Ovary (tissue), 10 donors: ENCODE measurements at places on chromosomes 2 and 18. TPM values are rescaled to one million over a fixed set of nuclear protein-coding genes. Genes with fewer than 3 reads are reported as not detected.

- no peaks in the 10 kb centered on the region for H3K36me3 ChIP-seq
- H3K27ac ChIP-seq, result no peak overlapping the region
- no peaks in the 10 kb centered on the region for H3K4me1 ChIP-seq
These were observed 6.2 kb downstream of the KCNIP3 start for GRCh38 chr2:95303191-95303919.

DNA sequence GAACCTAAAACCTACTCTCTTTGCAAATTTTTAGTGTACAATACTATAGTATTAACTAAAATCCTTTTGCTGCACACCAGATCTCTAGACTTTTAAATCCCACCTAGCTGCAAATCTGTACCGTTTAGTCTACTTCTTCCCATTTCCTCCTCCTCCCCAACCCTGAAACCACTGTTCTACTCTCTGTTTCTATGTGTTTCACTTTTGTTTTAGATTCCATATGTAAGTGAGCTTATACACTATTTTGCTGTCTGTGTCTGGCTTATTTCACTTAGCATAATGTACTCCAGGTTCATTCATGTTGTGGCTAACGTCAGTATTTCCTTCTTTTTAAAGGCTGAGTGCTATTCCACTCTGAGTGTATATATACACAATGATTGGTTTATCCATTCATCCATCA, 18.4 kb upstream of the DSC2 start:
- H3K27ac ChIP-seq, result no peak overlapping the region
- no peak for DNase-seq
- no peaks in the 10 kb centered on the region for H3K36me3 ChIP-seq
- H3K27me3 ChIP-seq, result no peaks in the 10 kb centered on the region
- no peak overlapping the region for H3K4me3 ChIP-seq

- H3K36me3 ChIP-seq, result no peaks in the 10 kb centered on the region
- H3K4me3 ChIP-seq, result no peak overlapping the region
- H3K27ac ChIP-seq, result no peak overlapping the region
- no peaks in the 10 kb centered on the region for H3K4me1 ChIP-seq
These were observed 43.7 kb downstream of the PAX3 start for GRCh38 chr2:222255090-222255489.

DNA sequence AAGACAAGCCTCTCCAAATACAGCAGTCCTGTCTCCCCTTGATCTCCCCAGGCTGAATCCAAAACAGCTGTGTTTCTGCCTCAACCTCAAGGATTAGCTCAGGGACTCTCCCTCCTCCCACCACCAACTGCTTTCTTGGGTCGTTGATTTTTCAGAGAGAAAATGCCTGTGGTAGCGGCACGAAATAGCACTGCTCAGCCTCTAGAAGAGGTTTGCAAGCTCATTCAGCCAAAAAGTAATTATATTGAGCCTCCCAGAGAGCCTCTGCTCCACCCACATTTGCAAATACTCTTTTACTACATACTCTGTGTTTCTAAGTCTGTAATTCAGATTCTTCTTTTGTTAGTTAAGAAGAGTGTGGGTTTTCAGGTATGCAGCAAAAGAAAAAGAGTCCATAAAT, 396.4 kb upstream of the TNP1 start:
- no peak for DNase-seq
- peaks cover 5% of the 10 kb centered on the region for H3K4me1 ChIP-seq
- no peaks in the 10 kb centered on the region for H3K36me3 ChIP-seq
- H3K27ac ChIP-seq, result no peak overlapping the region

- no peak overlapping the region for H3K27ac ChIP-seq
- no peaks in the 10 kb centered on the region for H3K4me1 ChIP-seq
- no peak for DNase-seq
- no peaks in the 10 kb centered on the region for H3K36me3 ChIP-seq
These were observed 68.7 kb downstream of the CABLES1 start for GRCh38 chr18:23203891-23204432.

GRCh38 chr18:63686871-63687270, 15.9 kb upstream of the SERPINB11 start:
- no peak overlapping the region for H3K4me3 ChIP-seq
- no peaks in the 10 kb centered on the region for H3K36me3 ChIP-seq
- H3K4me1 ChIP-seq, result no peaks in the 10 kb centered on the region

DNA sequence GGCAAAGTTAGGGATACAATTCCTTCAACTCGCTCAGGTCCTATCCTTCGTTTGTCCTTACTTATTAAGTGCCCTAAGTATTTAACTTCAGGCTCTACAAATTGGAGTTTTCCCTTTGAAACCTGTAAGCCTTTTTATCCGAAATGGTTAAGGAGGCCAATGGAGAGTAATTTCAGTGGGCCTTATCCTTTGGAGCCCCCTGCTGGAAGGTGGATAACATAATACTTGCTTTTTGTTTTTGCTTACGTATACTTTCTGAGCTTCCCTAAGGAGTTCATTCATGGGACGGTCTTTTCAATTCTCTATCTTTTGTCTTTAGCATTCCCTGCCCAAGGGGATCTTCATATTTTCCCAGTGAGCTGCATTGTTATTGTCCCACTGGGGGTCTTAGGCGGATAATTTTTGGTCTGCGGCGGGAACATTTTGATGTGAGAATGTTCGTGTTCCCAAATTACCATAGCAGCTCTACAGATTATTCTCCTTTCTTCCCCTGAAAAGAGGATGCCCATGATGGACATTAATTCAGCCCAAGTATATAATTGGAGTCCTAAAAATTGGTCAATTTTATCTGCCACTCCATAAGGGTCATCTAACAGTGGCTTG, 34.4 kb upstream of the TRAPPC8 start:
- H3K4me3 ChIP-seq, result no peak overlapping the region

DNA sequence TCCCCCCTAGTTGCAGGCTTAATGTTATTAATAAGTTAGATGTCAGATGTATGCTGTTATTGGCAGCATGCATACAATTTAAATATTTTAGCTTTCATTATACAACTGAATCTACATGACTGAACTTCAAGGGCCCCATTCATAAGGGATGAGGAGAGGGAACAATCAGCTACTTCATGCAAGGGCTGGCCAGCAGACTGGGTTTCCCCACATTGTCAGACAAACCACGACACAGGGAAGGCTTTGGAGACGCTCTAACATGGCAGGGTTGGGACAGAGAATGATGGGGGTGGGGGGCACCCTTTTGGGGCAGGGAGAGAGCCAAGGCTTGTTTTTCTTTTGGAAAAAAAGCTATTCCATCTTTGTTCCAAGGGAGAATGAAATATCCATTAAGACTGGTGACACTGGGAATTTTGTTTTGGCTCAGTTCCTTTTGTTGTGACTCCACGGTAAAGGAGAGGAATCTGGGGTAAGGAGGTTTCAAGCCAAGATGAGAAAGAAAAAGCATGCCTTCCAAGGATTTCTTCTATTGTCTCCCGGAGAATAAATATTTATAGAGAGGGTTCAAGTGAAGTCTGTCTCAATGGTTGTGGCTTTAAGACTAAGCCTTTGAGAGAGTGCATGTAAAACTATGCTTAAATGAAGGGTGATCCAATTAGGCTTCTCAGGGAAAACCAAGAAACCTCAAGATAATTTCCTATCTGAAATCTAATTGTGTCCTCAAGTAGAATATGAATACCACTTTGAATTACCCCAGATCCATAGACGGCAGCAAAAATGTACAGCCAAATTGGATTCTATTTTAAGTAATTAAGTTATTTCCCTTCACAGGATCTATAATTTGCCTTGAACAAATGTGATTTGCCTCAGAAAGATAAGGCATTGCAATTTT, 5.4 kb downstream of the CXCR4 start:
- H3K27ac ChIP-seq, result no peak overlapping the region
- H3K4me1 ChIP-seq, result peaks cover 4% of the 10 kb centered on the region
- H3K27me3 ChIP-seq, result no peaks in the 10 kb centered on the region
- no peaks in the 10 kb centered on the region for H3K36me3 ChIP-seq
- no peak overlapping the region for H3K4me3 ChIP-seq
- no peak for DNase-seq

GRCh38 chr2:221262651-221263050, 309.5 kb downstream of the EPHA4 start:
- DNase-seq, result no peak
- H3K4me1 ChIP-seq, result no peaks in the 10 kb centered on the region
- H3K27ac ChIP-seq, result no peak overlapping the region
- no peaks in the 10 kb centered on the region for H3K36me3 ChIP-seq

DNA sequence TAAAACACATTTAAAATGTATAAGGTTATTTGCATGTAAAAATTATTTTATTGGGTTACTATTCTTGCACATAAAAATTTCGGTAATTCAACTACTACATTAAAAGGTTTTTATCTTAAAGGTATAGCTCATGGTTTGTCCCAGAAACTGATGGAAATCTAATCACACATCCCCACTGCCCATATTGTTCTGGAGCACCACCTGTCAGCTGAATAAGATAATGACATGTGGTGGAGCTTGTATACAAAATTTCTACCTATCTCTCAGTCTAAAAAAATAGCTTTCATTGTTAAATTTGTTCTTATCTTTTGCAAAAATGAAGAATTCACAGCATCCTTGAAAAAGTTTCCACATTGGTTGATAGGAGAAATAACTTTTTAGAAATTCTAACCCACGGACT, 18.3 kb downstream of the ERBB4 start:
- H3K4me1 ChIP-seq, result no peaks in the 10 kb centered on the region
- no peak overlapping the region for H3K4me3 ChIP-seq
- H3K27ac ChIP-seq, result no peak overlapping the region
- H3K36me3 ChIP-seq, result no peaks in the 10 kb centered on the region

- peaks cover 2% of the 10 kb centered on the region for H3K4me1 ChIP-seq
- H3K27ac ChIP-seq, result no peak overlapping the region
- no peaks in the 10 kb centered on the region for H3K27me3 ChIP-seq
- H3K4me3 ChIP-seq, result no peak overlapping the region
- no peaks in the 10 kb centered on the region for H3K36me3 ChIP-seq
These were observed 6.3 kb downstream of the TRABD2A start for GRCh38 chr2:84874381-84875212.

- H3K4me3 ChIP-seq, result no peak overlapping the region
- H3K27ac ChIP-seq, result no peak overlapping the region
- DNase-seq, result no peak
- H3K36me3 ChIP-seq, result no peaks in the 10 kb centered on the region
These were observed 61.7 kb downstream of the LDLRAD4 start for GRCh38 chr18:13280070-13280795.

DNA sequence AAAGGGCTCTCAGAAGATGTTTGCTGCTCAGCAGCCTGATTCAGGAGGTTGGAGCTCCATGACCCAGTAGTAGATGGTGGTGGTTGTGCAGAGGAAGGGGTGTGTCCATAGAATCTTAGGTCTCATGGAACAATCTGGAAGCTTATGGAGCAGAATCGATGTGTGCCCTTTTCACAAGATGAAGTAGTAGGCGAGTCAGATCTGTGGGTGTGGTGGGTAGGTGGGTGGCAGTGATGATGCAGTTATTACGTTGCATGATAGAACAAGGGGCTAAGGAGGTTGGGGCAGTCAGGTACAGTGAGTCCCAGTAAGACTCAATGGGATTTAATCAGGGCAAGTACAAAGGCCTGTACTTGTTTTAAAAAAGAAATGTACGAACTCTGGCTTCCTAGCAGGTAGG, 9.1 kb downstream of the TET3 start:
- H3K4me3 ChIP-seq, result no peak overlapping the region
- H3K4me1 ChIP-seq, result no peaks in the 10 kb centered on the region
- no peak for DNase-seq

DNA sequence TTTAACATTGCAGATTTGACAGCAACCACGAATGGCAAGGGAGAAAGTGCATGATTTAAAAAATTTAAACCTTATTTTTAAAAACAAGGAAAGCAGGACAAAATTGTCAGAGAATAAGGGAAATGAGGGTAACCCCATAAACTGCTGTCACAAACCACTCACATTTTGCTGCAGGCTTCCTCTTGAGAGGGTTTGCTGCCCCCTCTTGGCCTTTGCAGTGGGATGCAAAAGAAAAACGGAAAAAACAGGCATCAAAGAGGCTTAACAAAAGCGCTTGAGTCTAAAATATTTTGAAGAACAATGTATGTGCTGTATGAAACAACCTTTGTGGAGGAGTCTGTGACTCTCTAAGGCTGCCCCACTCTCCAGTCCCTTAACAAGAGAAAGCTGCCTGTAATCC, 91.6 kb downstream of the TMX3 start:
- no peak overlapping the region for H3K4me3 ChIP-seq
- H3K36me3 ChIP-seq, result no peaks in the 10 kb centered on the region
- no peaks in the 10 kb centered on the region for H3K27me3 ChIP-seq
- DNase-seq, result peak; percentile 10

DNA sequence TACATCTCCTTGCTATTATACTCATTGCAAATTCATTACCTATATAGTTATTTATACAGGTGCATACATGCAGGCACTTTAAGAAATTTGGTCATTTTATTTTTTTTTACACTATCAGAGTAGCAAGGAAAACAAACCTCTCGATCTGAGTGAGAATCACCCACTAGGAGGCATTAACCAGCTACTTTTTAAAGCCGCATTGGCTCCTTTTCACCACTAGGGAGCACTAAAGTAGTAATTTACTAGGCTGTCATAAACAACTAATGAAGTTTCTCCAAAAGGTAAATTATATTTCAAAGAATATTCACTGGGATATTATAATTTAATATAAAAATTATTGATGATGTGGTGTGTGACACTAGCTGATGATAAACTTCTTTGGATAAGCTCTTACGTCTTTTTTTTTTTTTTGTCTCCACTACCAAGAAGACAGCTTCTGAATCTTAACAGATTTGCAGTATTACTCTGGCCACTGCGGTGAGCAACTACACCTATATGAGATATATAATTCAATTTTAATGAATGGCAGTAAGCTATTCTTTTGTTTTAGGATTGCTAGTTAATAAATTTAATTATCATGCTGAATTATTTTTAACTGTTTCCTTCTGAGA, 101.9 kb downstream of the NOL4 start:
- no peak overlapping the region for H3K27ac ChIP-seq
- no peaks in the 10 kb centered on the region for H3K27me3 ChIP-seq
- H3K4me1 ChIP-seq, result no peaks in the 10 kb centered on the region
- no peak overlapping the region for H3K4me3 ChIP-seq
- no peaks in the 10 kb centered on the region for H3K36me3 ChIP-seq

DNA sequence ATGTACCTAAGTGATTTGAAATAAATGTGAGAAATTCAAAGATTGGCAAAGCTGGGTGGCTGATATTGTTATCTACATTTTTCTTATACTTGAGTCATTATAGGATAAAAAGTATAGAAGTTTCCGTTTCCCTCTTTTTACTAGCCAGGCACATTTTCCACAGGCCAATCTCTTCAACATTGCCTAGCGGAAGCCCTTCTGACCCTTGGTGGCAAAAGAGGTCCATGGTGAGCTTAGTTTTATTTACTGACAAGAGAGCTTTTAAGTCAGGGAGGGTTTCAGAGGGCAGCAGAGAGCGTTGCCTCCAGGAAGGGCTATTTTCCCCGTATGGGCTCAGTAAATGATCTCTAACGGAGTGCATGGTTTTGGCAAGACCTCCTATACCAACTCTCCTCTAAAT, 15.1 kb upstream of the RHOB start:
- H3K4me3 ChIP-seq, result no peak overlapping the region
- H3K36me3 ChIP-seq, result no peaks in the 10 kb centered on the region
- no peaks in the 10 kb centered on the region for H3K27me3 ChIP-seq
- H3K27ac ChIP-seq, result no peak overlapping the region

Gene YIPF4
- total RNA-seq, result 37.7 TPM

Gene CNGA3
- not detected for total RNA-seq

Gene ANO7
- 1.1 TPM for total RNA-seq

Gene GDF7
- 1.7 TPM for total RNA-seq

Gene LYG1
- total RNA-seq, result 3.1 TPM

Gene GPR155
- total RNA-seq, result 3.8 TPM

Gene DNAJC27
- total RNA-seq, result 10.2 TPM

Gene FMNL2
- total RNA-seq, result 89.1 TPM

Gene TMX3
- 30.8 TPM for total RNA-seq

Gene CACNB4
- 0.62 TPM for total RNA-seq

Gene ALPP
- total RNA-seq, result not detected

Gene RESP18
- total RNA-seq, result not detected
